ENCODE measurements at places on chromosomes 16 and 17.

- peak; percentile 40 for DNase-seq
Observed at GRCh38 chr17:39094607-39095308, 56.7 kb downstream of the PLXDC1 start.

GRCh38 chr16:23827057-23827456, 8.7 kb upstream of the PRKCB start:
- DNase-seq: no peak

DNA sequence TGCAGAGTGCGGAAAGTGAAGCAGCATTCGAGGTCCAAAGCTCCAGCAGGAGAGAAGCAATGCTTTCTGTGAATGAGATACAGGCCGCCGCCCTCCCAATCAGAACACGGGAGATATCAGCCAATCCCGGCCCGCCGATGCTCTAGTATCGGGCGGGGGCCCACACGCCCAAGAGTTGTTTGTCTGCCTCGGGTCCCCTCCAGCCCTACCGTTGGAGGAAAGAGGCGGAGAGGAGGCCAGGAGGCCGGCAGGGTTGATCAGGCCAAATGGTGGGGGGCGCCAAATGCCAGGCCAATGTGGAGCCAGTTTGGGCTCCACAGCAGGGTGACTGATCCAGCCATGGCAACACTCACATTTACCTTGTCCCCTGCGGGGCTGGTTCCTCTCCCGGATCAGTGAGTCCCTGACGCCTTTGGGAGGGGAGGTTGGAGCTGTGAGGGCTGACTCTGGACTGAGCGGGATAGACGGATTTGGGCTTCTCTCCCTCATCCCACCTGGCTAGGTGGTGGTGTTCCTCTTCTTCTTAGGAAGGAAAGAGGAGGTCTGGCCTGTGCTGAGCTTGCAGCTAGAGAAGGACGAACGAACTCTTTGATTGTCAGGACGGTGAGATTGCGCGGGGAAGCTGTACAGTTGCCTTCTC, 10.4 kb upstream of the CUEDC1 start:
- no peak for DNase-seq

DNA sequence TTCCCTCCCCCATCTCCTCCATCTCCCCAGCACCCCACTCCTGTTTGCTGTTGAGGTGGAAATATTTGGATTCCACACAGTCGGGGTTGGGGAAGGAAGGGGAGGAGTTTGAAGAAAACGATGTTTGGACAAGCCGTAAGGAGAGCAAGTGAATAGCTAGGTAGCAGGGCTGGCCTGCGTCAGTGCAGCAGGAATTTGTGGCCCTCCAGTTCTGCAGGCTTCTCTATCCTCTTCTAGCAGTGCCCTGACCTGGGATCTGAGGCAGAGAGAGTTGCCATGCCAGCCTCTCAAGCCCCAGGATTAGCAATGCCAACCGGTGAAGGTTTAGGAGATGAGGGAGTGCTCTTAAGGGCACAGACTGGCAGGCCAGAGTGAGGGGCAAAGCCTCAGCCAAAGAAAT, 12.5 kb downstream of the TLCD2 start:
- no peak for DNase-seq

GRCh38 chr17:71919186-71919585, 201.6 kb upstream of the SOX9 start:
- DNase-seq: no peak

GRCh38 chr16:65889533-65889966, 476.9 kb upstream of the CDH5 start:
- DNase-seq: peak; percentile 11

DNA sequence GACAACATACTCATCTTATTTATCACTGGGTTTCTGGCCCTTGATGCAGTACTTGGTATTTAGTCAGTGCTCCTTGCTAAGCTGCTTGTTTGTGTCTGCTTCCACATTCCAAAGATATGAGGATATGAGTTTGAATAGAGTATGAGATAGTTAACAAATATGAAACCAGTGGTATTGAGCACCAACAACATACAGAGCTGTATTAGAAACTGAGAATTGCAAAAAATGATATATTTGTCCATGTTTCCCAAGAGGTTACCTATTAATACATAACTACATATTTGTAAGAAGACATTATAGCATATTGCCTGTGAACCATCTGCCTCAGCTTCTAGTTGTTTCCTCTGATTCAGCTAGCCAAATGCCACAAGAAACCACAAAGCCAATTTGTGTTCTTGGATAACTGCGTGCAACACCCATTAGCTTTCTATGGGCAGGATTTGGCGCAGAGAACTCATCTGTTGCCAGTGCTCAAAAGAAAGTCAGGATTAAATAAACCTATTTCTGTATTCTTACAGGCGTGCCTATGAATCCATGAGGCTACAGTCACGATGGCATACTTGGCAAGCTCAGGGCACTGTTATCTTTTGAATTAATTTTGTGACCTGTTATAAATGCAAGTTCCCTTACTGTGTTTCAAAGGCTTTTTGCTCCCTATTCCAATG, 194.4 kb downstream of the MAP2K6 start:
- peak; percentile 12 for DNase-seq

- DNase-seq: no peak
Observed at GRCh38 chr17:39702901-39703893, 3.3 kb downstream of the ERBB2 start.

DNA sequence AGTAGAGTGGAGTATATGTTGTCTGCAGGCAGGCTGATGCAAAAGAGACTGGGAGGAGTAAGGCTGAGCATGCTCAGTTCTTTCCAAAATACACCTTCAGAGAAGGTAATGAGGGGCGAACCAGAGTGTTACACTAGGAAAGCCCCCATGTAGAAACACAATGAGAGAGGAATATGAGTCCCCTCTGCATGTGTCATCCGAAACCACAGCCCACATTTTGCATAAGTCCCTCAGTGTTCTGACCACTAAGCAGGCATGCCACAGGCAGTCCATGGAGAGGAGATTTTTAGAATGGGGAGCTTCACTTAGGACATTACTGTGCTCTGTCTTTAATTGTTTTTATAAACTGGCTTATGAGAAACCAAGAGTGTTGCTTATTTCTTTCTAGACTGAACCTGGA, 32.0 kb downstream of the SLC6A2 start:
- DNase-seq: no peak

GRCh38 chr17:38738007-38738662, 8.0 kb downstream of the CISD3 start:
- DNase-seq: no peak

DNA sequence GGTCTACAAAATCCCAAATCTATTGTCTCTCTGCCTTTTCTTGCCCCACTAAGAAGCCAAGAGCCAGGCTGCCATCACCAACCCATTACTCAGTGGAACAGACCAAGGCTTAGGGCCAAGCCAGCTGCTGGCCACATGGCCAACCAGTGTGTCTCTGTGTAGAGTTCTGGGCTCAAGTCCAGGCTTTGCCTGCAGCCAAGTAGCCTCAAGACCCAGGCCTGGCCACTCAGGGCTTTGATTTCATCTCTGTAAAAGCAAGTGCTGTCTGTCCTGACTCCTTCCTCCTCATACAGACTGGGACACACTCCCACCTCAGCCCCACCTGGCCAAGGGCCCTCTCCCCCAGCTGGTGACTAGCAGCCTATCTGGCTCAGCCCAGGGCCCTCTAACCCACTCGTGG, 14.6 kb downstream of the SREBF1 start:
- no peak for DNase-seq

GRCh38 chr17:21078016-21078780, 35.4 kb upstream of the USP22 start:
- no peak for DNase-seq

GRCh38 chr17:50779747-50780353, 12.5 kb upstream of the ANKRD40CL start:
- DNase-seq: peak; percentile 37

DNA sequence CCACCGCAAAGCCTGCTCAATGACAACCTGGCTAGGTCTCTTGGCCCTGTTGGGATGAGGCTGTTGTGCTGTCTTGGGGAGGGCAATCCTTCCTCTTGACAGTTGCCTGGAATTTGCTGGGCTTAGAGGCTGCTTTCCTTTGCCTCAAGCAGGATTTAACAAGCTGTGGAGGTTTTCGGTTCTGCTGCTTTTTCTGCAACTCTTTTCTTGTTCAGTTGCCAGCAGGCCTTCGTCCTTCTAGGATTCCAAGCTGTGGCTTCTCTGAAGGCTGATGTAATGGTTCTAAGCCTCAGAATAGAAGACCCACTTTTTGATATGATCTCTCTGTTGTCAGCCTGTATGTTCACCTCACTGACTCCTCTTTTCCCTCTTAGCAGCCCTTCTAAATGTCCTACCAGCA, 149.5 kb upstream of the HS3ST4 start:
- no peak for DNase-seq

DNA sequence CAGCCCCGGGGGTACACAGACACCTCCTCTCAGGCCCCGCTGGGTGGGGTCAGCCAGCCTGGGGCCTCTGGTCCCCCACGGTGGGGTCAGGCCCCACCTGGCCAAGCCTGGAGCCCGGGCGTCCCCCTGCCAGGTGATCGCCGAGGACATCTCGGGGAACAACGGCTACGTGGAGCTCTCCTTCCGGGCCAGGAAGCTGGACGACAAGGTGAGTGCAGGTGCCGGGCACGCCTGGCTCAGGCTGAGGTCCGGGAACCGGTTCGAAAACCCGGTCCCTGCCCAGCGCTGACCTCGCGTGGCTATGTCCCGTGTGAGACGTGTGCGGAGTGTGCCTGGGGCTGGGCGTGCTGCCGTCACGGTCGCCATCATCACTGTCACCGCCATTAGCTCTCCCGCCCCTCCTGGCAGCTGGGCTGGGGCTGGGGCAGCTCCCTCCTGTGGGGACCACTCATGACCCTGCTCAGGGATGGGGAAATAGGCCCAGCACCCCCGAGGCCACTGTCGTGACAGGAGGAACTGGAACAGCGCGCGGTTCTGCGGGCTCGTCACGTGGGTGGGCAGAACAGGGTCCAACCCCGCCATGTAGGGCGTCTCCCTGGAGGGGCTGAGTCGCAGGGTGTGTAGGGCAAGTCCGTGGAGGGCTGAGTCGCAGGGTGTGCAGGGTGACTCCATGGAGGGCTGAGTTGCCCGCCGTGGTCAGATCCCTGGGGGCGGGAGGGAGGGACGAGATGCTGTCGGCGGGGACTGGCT, 8.5 kb downstream of the CPNE7 start:
- no peak for DNase-seq

DNA sequence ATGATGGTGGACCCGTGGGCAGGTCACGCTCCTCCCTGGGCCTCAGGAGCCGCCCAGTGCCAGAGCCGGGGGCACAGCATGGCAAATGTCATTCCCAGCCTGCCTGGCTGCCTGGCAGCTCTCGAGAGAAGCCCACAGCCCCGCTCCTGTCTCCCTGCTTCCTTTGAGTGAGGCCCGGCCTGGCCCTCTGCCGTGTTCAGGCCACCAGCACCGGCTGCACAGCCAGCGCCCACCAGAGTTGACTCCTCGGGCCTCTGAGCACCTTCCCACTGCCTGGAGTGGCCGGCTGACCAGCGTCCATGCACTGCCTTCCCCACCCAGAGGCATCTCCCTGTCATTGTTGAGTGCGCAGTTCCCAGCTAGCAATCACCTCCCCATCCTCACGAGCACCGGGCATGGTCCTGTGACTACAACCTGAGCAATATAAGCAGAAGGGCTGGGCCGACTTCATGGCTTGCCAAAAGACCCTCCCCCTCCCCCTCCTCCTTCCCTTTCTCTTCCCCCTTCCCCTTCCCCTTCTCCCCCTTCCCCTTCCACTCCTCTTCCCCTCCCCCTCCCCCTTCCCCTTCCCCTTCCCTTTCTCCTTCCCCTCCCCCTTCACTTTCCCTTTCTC, 11.9 kb upstream of the SLC38A10 start:
- no peak for DNase-seq

- no peak for DNase-seq
Observed at GRCh38 chr17:36920032-36921005, 17.0 kb upstream of the LHX1 start.

GRCh38 chr16:58415003-58415402, 22.7 kb downstream of the GINS3 start:
- DNase-seq: no peak

GRCh38 chr16:59635674-59636073, 901.6 kb upstream of the GOT2 start:
- no peak for DNase-seq

DNA sequence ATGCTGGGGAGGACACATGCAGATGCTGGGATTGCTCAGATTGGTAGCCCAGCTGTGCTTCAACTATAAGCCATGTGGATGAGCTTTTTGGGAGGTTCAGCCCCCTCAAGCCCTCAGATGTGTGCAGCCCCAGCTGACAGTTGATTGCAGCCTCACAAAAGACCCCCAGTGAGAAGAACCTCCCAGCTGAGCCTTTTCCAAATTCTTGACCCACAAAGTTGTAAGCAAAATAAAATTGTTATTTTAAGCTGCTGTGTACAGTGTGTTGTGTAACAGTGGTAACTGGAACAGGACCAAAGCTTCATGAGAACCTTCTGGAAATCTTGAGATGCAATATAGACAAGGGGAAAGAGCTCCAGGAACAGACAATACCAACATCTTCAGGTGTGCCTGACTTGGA, 156.8 kb upstream of the IRX3 start:
- no peak for DNase-seq

DNA sequence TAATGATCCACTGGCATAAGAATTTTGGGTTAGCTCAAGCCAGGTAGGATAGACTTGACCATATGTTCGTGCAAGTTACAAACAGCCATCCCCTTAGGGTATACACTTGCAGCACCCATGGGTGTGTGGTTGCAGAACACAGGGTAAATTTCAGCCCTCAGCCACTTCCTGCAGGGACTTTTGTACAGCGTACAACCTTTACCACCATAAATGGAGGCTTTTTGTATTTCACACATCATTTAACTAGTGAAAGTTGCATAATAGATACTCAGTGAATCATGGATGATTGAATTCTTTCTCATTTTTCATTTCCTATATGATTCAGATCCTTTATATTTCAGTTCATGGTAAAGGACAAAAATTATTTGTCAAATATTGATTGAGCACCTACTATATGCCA, 473.9 kb downstream of the CDH13 start:
- DNase-seq: no peak

DNA sequence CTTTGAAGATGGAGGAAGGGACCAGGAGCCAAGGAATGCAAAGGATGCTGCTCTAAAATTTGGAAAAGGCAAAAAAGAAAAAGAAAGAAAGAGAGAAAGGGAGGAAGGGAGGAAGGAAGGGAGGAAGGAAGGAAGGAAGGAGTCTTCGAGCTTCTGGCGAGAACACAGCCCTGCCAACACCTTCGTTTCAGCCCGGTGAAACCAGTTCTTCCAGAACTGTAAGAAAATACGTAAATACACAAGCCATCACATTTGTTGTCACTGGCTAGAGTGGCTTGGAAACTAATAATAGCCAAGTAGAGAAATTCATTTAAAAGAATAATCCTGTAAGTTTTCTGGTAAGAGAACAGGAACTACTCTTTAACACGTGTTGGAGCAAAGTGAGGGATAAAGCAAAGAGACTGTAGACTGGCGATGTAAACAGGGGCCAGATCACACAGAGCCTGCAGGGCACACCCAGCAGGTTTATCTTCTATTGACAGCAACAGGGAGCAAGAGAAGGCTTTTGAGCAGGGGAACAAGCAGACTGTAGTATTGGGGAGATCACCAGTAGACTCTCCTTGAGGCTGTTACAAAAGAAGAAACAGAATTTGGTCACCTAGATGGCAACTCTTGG, 188.7 kb upstream of the MPHOSPH6 start:
- no peak for DNase-seq

- no peak for DNase-seq
Observed at GRCh38 chr17:68591583-68591982, 9.6 kb downstream of the FAM20A start.

GRCh38 chr16:17780181-17780580, 309.4 kb upstream of the XYLT1 start:
- no peak for DNase-seq
